ENCODE measurements at places on chromosomes 12 and 14. TPM values are rescaled to one million over a fixed set of nuclear protein-coding genes. Genes with fewer than 3 reads are reported as not detected.

The SMIM41 gene
- not detected for total RNA-seq

The TEX52 gene
- total RNA-seq = not detected

The KRT72 gene
- not detected for total RNA-seq

The VWF gene
- total RNA-seq = 1,224 TPM

The RERG gene
- total RNA-seq = not detected

The AQP6 gene
- not detected for total RNA-seq

The SYT1 gene
- 1.7 TPM for total RNA-seq

The MAGOHB gene
- total RNA-seq = 27.3 TPM

The ZC3H10 gene
- 5.1 TPM for total RNA-seq

The TAS2R42 gene
- not detected for total RNA-seq

The TMEM132D gene
- total RNA-seq = not detected

The AMIGO2 gene
- total RNA-seq = 10.2 TPM

The MYH6 gene
- total RNA-seq = not detected

The IL22 gene
- total RNA-seq = not detected

The C1S gene
- total RNA-seq = 2.7 TPM

The NXPH4 gene
- total RNA-seq = 2.5 TPM

The DTX3 gene
- total RNA-seq = 3.3 TPM

The TAS2R9 gene
- total RNA-seq = 0.09 TPM

The HAL gene
- total RNA-seq = 0.54 TPM

The AKAP5 gene
- total RNA-seq = 0.36 TPM

The CCDC88C gene
- total RNA-seq = 27.3 TPM

The DHRS2 gene
- not detected for total RNA-seq
